ENCODE measurements at places on chromosomes 7 and 10.

GRCh38 chr10:114550756-114551635 lies 107.1 kb downstream of the ABLIM1 start:
- DNase-seq: no peak

- DNase-seq: no peak
Observed at GRCh38 chr7:154287356-154287755, 235.2 kb downstream of the DPP6 start.

- no peak for DNase-seq
Observed at GRCh38 chr7:34315032-34315431, 343.0 kb upstream of the NPSR1 start.

- no peak for DNase-seq
Observed at GRCh38 chr7:148982654-148983199, 45.6 kb downstream of the PDIA4 start.

Data from ureter (tissue), 1 donor.